ENCODE measurements at places on chromosomes 6 and 20.

DNA sequence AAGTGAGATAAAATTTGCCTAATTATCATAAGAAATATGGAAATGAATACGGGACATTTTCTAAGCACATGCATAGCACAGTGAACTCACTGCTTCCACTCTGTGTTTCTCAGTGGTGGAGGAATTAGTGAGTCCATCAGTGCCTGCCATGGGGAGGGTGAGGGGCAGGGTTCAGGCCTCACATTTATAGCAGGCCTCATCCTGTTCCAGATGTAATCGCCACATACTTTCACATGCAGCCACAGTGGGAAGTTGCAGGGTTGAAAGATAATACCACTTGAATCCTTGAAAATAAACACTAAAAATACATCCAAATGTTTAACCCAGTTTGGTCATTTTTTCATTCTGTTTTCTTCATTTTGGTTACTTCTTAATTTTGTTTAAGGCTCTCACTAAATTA is 29.9 kb upstream of the ANKEF1 start:
- DNase-seq, result no peak

- no peak for DNase-seq
These were observed 308.1 kb downstream of the EPM2A start for GRCh38 chr6:145427232-145427631.

DNA sequence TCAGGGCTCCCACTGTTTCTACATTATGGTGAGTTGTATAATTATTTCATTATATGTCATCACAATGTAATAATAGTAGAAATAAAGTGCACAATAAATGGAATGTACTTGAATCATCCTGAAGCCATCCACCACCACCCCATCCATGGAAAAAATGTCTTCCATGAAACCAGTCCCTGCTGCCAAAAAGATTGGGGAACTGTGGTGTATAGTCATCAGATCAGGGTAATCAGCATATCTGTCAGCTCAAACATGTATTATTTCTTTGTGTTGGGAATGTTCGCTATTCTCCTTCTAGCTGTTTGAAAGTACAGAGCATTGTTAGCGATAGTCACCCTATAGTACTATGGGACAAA is 33.8 kb upstream of the SLC22A23 start:
- DNase-seq, result no peak

- DNase-seq, result no peak
These were observed 78.9 kb downstream of the MTFR2 start for GRCh38 chr6:136171231-136171630.

DNA sequence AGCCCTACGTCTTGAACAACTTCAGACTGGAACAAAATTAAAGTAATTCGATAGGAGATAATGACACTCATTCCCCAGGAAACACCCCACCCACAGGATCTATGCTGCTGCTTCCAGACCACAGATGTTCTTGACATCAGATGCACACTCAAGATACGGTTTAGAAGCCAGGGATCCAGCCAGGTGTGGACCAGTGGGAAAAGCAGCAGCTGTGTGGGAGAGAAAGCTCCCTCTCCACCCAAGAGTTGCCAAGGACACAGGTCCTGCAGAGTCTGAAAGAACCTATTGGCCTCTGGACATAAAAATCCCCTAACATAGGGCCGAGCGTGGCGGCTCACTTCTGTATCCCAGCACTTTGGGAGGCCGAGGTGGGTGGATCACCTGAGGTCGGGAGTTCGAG is 91.7 kb upstream of the NFATC2 start:
- no peak for DNase-seq

- DNase-seq, result no peak
These were observed 39.8 kb upstream of the CENPW start for GRCh38 chr6:126300126-126300525.

DNA sequence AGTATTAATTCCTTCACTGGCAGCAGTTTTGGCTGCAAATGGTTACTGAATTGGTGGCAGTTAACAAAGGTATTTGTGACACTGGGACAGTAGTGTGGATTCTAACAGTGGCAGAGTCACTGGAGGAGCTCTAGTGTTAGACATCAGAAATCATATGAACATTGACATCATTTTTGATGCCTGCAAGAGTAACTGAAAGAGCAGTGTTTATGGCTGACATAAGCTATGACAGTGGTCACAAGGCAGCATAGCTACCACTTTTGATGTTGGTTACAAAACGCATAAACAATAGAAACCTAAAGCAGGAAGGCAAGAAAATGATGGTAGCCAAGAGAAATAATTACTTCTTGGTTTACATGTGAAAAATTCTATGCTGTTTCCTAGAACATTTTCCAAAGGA is 326.7 kb upstream of the MAN1A1 start:
- DNase-seq, result no peak

GRCh38 chr20:60232380-60232779 is 274.2 kb downstream of the CDH26 start:
- DNase-seq, result no peak

- no peak for DNase-seq
These were observed 161.2 kb downstream of the EYA2 start for GRCh38 chr20:47055699-47056369.

- DNase-seq, result no peak
These were observed 67.2 kb downstream of the EZR start for GRCh38 chr6:158751921-158752320.

DNA sequence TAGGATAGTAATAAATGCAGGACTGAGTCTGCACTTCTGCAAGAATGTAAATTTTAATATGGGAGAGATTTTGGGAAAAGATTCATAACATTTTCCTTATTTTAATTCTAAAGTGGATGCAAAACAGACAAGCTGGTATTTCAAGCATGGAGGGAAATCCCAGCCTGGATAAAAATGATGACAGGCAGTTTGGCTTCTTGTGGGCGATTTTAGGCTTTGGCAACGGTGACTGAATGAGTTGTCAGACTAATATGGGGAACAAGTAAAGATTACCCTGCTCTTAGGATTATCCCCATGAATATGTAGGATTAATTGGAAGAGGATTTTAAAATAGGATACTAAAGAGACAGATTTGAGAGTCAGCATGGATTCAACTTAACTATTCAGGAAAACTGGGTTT is 21.0 kb downstream of the OGFRL1 start:
- DNase-seq, result no peak

- DNase-seq, result no peak
These were observed 49.0 kb downstream of the RIPOR3 start for GRCh38 chr20:50642288-50642803.

DNA sequence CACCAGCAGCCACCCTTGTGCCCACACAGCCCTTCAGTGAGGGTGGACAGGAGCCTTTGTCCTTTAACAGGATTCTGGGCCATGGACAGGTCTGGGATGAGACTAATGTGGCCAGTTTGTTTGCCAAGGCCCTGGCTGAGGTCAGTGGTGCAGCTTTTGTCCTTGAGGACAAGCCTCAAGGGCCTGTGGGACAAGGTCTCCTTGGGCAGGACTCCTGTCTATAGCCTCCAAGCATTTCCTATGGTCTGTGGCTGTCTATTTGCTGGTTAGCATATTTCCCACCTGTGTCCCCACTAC is 44.1 kb downstream of the SUN5 start:
- no peak for DNase-seq

DNA sequence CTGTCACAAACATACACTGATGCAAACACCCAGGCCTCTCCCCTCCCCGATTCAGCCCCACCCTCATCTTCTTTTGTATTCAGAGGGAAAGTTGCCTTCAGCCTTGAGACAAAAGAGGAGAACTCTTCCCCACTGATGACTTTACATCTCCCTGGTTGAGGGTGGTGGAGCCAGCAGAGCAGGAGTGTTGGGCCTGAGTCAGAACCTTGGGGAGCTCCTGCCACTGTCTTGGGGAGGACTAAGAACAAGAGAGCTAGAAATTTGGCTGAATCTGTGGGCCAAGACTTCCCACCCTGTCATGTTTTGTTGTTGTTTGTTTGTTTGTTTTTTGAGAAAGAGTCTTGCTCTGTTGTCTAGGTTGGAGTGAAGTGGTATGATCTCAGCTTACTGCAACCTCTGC is 89.1 kb downstream of the MDGA1 start:
- DNase-seq, result no peak

- DNase-seq, result no peak
These were observed 62.8 kb upstream of the EPB41L1 start for GRCh38 chr20:36091561-36092397.

DNA sequence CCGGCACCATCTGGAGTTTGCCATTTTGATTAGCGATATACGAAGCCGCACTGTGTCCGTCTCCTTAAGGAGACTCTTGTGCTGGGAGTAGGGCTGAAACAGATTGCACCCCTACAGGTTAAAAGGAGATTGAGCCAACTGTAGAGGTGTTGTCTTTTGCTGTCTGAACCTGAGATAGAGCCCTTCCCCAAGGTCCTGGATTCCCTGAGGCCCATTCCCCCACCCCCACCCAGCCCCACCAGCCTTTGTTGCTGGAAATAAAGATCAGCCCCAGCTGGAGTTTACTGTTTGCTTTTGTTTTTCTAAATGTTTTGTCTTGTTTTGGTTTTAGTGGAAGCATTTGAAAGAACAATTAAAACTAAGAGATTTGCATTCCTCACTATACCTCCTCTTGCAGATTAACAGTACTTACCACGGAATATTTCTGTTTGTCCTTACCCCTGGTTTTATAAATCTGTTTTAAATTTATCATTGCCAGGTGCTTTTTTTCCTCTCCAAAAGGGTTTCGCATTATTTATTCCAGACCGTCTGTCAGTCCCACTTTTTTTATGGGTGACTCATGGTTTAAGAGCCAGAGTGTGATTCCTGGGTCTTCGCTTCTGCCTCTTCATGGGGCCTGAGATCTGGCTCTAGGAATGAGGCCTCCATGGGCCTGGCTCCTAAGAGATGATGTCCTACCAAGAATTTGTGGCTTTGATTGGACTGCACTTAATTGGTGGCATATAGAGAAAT is 169.2 kb downstream of the DTNBP1 start:
- DNase-seq, result no peak

DNA sequence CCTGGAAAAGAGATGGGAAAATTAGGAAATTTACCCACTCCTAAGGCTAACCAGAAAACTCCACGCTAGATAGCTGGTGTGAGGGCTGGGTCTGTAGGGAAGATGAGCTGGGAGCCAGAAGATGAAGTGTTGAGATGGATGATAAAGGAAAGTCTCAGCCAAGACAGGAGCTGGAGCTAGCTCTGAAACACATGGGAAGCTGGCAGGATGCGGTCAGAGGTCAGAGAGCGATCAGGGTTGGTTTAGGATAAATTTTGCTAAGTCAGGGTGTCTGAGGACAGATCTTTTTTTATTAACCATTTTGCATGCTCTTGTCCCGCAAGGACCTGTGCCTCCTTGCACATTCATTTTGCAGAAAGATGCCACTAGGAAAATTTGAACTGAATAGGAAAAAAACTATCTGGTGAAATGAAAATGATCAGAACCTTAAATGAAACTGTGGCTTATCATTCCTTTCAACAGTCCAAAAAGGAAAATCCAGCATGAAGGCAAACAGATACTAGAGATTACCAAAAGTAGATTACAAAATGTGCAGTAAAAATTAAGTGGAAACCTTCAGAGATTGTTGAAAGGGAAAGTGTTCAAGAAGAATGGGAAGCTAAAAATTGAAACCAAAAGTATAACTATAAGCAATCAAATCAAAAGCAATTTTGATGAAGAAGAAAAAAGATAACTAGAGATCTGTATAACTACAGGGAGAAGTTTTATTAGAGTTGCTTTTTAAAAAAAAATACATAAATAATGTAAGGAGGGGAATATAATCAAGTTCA is 10.7 kb upstream of the EDN1 start:
- DNase-seq, result no peak

DNA sequence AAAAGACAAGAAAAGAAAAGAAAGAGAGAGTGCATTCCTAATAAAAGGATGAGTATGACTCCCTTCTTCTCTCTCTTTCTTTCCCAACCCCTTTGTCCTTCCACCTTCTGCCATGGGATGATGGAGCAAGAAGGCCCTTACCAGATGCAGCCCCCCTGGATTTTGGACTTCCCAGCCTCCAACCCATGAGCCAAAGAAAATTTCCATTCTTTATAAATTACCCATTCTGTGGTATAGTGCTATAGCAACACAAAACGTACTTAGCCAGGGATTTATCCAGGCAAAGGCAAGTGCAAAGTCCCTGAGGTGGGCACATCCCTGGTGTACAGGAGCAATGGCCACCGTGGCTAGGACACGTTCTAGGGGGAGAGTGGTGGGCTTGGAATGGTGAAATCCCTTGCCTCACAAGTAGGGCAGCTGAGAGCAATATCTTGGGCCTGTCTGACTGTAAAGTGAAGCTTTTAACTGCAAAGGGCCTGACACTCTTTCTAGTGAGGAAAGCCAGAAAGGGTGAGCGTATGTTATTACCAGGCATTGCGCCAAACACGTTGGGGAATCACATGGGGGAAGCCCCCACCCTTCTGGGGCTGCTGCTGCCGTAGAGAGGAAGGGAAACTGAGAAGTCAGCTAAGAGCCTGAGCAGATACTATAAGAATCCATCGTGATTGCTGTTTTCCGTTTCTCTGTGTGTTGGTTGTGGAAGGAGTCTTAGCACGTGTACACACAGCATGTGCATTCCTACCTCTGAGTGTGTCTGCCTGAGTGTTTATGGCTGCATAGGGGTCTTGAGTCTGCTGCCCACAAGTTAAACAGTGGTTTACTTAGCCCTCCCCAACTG is 50.7 kb upstream of the SIRPA start:
- DNase-seq, result no peak

DNA sequence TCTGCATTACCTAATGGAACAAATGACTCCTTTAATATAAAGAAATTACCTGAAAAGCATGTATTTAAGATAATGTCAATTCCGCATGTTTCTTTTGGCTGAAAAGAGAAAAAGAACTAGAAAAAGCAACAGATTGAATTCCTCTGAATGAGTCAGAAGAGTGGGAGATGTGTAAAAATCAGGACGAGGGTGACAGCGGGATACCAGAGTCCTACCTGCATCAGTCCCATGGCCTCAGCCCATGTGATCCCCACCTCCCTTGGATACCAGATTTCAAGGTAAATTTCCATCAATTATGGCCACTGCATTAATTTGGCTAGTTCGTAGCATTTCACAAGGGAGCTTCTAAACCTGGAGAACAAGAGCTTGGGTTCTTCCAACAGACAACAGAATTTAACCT is 10.0 kb upstream of the MOXD1 start:
- no peak for DNase-seq

- DNase-seq, result no peak
These were observed 552 bp upstream of the DEF6 start for GRCh38 chr6:35296931-35297600.

DNA sequence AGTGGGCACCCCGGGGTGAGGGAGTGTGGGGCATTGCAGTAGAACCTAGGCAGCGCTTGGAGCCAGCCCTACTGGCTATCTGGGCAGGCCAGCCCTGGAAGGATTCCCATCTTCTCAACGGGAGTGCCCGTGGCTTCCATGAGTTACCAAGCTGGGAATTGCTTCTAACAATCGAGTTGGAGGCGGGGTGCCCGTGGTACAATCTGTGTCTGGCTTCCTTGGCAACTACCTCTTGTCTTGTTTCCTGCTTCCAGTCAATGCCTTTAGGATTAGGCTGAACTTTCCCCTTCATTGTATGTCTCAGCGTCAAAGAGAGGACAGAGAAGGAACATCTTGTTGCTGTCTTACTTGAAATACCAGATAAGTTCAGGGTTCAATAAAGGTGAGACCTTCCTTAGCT is 33.3 kb downstream of the PPP1R14C start:
- DNase-seq, result no peak

- DNase-seq, result no peak
These were observed 102.2 kb downstream of the DCDC2 start for GRCh38 chr6:24255676-24256075.

GRCh38 chr20:11128220-11128718 is 454.5 kb upstream of the JAG1 start:
- DNase-seq, result no peak

GRCh38 chr6:126063512-126064146 is 77.3 kb downstream of the TRMT11 start:
- no peak for DNase-seq

GRCh38 chr6:84979541-84979940 is 215.1 kb upstream of the TBX18 start:
- DNase-seq, result no peak
